CD8-positive, alpha-beta memory T cell (primary cell): ENCODE measurements at places on chromosomes 7 and 10.

- no peak for DNase-seq
Observed at GRCh38 chr10:116769368-116769767, 27.0 kb upstream of the HSPA12A start.

DNA sequence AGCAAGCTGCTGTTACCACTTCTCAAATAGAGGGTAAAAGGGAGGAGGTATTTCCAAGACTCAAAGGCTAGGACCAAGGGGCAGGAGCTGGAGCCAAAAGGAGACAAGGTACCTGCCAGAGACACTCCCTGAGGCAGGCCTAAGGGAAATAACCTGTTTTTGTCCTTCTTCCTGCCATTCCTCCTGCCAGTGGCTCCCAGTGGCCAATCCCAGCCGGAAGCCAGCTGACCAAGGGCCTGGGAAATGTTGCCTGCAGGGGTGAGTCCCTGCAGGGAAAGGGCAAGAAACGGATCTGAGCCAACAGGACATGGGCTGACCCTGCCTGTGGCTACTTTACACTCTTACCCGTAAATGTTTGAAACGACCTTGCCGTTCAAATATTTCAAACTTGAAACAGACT is 3.5 kb downstream of the CYTH3 start:
- DNase-seq = no peak

DNA sequence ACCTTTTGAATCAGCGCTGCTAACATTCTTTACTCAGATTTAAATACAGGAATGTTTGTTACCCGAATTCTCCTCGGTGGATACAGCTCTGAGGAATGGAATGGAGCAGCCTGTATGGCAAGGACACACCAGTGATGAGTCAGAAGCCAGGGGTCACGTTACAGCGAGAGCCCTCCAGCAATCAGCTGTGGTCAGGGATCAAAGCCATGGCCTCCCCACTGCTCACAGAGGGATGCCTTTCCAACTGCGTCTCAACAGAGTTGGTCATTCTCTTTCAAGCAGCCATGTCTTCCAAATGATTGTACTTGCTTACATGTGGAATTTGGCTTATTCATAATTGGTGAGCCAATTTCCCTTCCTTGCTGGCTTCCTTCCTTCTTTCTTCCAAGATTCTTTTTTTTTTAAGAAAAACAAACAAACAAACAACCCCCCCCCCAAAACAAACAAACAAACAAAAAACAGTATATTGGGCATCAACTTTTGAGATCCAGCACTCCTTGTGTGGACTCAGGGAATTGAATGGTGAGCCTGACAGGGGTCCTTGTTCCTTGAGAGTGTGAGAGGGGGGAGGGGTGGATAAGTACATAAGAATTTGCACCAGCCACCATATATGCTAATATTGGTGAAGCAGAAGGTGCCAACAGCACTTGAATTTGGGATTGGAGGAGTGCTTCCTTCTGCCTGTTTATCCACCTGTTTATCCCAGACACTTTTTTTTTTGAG is 100.2 kb downstream of the ATXN7L1 start:
- no peak for DNase-seq

GRCh38 chr10:105706281-105707026 is 1065.4 kb downstream of the SORCS3 start:
- no peak for DNase-seq

DNA sequence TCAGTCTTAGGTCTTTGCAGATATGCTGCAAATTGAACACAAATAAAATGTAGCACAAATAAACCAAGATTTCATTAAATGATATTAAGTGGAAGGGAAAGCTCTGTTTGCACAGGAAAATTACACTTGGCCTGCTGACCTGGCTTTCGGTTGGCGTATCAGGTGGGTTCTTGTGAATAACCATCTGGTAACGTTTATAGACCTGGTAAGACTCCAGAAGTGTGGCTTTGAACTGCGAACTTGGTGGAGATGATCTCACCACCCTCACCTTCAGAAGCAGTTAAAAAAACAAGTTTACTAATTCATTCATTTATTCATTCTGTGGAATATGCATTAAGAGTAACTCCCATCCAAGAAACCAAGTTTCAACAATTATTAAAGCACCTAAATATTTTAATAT is 28.1 kb downstream of the ATE1 start:
- no peak for DNase-seq

DNA sequence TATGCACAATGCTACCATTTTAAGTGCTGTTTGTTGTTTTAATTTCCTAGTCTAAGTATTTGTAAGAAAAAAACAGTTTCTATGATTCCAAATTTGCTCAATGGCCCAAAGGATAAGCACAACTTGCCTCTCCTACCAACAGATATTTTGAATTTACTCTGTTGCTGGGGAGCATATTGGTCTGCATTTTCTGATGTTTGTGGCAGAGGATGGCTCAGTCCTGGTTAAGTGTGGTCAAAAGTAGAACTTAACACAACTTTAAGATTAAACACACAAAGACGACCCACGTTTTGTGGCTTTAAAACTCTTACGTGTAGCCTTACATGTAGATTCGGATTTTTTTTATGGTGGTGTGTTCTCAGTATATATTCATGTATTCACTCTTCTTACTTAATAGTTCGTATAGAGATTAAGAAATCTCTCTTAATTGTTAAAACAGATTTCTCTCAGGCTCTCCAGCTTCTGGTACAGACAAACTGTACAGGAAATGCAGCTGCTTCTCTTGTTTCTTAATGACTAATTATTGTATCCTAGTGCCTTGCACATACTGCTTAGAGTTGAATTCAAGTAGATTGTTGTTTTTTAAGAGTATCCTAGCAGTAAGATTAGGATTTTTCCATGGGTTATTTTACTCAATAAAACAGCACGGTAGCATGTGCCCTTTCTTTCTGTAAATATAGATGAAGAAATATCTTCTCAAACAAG is 86.2 kb downstream of the GPR85 start:
- no peak for DNase-seq

DNA sequence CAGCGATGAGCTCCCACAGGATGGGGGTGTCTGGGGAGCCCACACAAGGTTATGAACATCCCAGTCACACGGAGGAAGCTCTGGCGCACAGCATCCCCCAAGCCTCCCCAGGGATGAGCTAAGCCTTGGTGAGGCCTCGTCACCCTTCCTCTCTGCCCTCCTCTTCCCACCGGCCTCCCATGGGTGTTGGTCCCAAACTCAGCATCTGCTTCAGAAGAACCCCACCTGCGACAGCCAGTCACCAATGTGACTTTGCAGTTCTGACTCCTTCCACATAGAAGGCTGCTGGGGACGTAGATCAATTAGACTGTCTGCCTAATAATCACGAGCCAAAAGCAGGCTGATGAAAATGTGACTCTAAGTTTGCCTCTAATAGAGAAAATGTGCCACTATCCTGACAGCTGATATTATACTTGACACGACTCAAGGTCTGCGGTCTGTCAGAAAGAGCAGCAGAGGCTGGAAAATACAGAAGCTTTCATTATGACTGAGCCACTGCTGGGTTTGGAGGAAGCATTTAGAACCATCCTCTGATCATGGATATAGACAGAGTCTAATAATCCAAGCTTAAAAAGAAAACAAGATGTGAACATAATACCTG is 116.0 kb upstream of the PFKP start:
- DNase-seq = no peak

GRCh38 chr7:63043657-63044543 is 954.7 kb upstream of the ZNF722 start:
- no peak for DNase-seq

DNA sequence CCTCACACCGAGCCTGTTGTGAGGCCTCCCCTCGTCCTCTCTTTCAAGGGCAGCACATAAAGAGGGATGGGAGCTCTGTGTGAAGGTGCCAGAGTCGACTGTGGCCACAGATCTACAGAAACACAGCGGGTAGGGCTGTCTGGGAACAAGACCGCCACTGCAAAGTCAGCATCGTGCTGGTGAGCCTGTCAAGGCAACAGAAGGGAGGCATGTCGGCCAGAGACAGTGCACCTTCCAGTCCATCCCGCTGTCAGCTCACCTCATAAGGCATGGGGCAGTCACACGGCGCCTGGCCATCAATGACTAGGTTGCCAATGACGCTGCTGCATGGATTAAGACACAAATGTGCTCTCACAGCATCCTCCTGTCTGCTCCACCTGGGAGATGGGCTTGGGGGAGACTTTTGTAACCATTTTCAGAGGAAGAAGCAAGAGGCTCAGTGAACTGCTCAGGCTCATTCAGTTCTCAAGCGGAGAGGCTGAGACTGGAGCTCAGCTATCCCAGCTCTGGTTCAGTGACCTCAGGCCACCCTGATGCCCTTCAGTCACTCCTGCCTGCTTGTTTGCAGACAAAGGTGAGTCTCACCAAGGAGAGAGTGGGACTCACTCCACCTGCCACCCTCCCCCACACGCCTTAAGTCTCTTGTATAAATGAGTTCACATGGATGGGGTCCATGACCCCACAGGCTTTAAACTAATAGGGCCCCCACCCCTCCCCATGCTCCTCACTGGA is 125.5 kb downstream of the SORBS1 start:
- DNase-seq = no peak

GRCh38 chr10:101602761-101603398 is 14.8 kb downstream of the DPCD start:
- DNase-seq = peak; percentile 29

- no peak for DNase-seq
Observed at GRCh38 chr10:89330537-89331212, 2.9 kb downstream of the IFIT3 start.

GRCh38 chr10:119700321-119700954 is 25.4 kb upstream of the INPP5F start:
- no peak for DNase-seq

DNA sequence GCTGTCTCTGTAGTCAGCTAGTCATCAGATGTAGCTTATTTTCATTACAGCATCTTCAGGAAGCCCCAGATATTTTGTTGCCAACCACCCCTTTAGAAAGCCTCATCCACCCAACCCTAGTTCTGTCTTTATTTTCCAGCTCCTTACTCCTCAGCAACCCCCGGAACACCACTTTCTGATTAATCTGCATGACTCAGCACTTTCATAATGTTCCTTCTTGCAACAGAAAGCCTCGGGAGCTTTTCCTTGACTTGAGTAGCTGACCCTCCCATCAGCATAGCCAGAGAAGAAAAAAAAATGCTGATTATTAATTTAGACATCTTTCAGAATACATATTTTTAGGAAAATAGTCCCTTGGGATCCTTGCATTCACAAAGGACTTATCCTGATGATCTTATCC is 244.0 kb upstream of the CXCL12 start:
- DNase-seq = no peak

DNA sequence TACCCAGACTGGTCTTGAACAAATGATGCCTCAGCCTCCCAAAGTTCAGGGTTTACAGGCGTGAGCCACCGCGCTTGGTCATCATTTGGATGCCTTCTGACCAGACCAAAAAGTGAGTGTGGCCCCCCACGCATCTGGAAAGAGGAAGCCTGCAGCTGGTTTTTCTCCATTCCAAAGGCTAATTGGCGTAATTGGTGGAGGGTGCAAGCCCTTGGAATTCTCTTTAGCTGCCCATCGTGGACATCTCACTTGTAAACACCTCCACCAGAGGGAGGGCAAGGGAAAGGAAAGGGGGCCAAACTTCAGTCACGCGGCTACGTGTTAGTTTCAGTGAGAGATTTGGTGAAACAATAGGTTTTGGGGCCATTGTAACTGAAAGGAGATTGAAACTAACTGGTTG is 4.1 kb upstream of the ARHGAP21 start:
- no peak for DNase-seq

- no peak for DNase-seq
Observed at GRCh38 chr10:113576852-113577251, 24.0 kb downstream of the HABP2 start.

- DNase-seq = no peak
Observed at GRCh38 chr7:79882922-79883321, 251.7 kb upstream of the GNAI1 start.

GRCh38 chr7:39754326-39755120 is 131.2 kb downstream of the RALA start:
- DNase-seq = no peak

- no peak for DNase-seq
Observed at GRCh38 chr10:128470321-128470965, 344.2 kb upstream of the MKI67 start.

DNA sequence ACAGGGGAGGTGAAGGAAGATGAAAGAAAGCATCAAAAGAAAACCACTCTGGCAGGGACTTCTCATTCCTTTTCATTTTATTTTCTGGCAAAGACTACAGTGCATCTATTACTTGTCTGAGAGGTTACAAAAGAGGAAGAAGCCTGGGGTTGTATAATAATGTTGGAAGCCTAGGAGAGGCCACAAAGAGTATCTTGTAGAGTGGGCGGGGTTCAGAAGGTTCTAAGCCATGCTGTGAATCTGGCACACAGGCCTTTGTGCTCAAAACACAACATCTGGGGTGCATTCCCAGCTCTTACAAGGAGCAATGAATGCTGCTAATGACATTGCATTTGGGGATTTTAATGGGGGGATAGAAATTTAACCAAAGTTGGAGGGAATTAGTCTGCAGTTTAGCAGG is 49.4 kb downstream of the MRPL32 start:
- no peak for DNase-seq

GRCh38 chr10:58918887-58919286 is 257.6 kb upstream of the PHYHIPL start:
- DNase-seq = no peak

GRCh38 chr7:140674356-140674800 is 1.6 kb downstream of the ADCK2 start:
- no peak for DNase-seq

DNA sequence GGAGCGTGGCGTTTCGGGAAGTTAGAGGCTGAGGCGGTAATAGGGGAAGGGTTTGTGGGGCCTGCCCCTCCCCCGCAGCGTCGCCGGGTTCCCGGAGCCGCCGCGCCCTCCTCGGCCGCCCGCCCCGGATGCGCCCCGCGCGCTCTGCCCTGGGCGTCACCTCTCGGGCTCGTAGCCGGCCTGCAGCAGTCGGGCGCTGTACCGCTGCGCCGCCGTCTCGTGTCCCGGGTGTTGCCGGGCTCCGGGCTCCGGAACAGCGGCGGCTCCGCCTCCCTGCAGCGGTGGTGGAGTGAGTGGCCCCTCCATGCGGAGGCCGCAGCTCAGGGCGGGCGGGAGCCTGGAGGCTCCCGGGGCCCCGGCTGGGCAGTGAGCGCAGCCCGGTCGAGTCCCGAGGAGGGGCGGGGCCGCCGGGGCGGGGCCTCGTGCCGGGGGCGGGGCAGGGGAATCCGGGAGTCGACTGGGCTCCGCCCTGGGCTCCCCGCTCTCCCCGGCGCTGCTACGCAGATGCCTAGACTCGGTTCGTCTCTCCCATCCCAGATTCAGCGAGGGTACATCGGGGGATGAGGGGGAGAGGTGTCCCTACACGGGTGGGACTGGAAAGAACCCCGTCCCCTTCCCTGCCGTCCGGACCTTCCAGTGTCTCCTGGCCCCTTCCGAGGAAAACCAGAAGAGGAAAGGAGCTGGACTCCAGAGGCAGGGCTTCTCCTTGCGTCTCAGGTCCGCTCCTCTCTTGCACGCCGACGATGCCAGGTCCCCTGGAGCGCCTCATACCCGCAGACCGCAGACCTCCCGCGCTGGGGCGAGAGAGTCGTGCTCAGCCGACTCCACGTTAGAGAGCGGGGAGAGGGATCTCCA is at the start of gene IMPDH1:
Gene IMPDH1, minus strand, starts transcription at position 387 of the 855 bp plus-strand sequence. Its CDS starts 81 bp downstream, at position 306.
- DNase-seq = peak; percentile 84
